ACHN (cell line): ENCODE measurements at places on chromosomes 1 and 21.

GRCh38 chr1:67766141-67766978, 66.9 kb downstream of the GNG12 start:
- DNase-seq: peak; percentile 58

GRCh38 chr21:30251781-30252180, 31.0 kb downstream of the KRTAP24-1 start:
- no peak for DNase-seq

- no peak for DNase-seq
Observed at GRCh38 chr1:29275435-29275834, 39.1 kb downstream of the PTPRU start.

GRCh38 chr1:237684236-237684635, 206.5 kb downstream of the ZP4 start:
- no peak for DNase-seq

GRCh38 chr1:68232289-68233148, at the start of gene WLS:
WLS (minus strand) TSS chr1:68232523; CDS start chr1:68232299, 224 bp downstream.
- DNase-seq: peak; percentile 78

DNA sequence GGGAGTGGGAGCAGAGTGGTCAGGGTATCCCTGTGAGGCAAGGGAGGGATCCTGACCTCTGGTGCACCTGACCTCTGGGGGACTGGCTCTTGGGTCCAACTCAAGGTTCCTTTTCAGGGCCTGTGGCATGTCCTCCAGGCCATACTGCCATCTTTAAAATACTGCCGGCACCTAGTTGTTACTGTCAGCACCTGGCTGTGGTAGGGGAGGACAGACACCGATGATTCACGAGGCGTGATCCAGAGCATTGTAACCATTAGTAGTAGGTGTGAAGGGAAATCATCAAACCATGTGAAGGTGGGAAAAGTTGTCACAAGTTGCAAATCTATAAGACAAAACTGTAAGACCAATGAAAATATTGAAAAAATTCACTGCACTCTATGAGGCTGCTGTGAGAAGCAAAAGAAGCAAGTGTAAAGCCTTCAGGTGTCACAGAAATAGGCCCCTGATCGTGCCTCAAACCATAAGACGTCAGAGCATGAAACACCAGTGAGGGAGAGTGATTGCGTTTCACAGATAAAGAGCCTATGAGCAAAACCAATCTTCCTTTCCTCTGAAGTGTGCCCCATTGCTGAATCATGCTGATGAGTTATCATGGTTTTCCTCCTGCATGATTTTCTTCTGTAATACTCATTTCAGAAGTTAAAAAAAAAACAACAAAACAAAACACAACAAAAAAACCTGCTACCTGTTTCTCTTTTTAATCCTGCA, 55.3 kb downstream of the CDC7 start:
- no peak for DNase-seq

- DNase-seq: no peak
Observed at GRCh38 chr1:9233241-9233941, 1.2 kb upstream of the H6PD start.

DNA sequence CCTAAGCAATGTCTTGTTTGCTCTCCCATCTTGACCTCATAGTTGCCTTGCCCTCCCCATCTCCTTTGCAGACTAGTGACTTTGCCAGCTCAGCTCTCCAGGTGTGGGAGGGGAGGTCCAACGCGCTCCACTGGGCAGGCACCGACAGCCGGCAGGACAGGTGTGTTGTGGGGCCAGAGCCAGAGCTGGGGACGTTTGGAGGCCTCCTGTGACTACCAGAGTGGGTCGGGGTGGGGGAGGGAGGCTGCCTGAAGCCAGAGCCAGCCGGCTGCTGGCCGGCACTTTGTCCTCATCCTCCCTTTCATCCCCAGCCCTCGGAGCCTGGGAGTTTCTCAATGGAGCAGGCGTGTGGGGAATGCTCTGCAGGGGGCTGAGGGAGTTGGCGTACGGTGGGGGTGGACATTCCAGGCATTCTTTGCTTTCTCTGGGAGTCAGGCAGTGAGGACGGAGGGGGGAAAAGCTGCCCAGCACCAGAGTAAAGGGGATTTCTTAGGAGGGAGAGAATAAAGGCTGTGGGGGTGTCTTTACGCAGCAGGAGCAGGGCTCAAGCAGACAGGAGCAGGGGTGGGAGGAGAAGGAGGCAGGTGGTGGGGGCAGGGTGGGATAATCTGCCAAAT, 20.2 kb downstream of the NUAK2 start:
- DNase-seq: peak; percentile 99

DNA sequence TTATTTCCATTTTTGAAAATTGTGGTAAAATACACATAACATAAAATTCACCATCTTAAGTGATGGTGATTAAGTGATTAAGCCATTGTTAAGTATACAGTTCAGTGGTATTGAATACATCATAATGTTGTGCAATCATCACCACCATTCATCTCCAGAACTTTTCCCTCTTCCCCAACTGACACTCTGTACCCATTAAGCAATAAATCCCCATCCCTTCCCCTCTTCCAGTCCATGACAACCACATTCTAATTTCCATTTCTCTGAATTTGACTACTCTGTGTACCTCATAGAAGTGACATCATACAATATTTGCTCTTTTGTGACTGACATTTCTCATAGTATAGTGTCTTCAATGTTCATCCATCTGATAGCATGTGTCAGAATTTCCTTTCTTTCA, 124.8 kb downstream of the DISC1 start:
- no peak for DNase-seq

GRCh38 chr1:24020025-24020424, 39.9 kb upstream of the SRSF10 start:
- DNase-seq: no peak

- DNase-seq: no peak
Observed at GRCh38 chr1:216832192-216832591, 109.0 kb upstream of the ESRRG start.

DNA sequence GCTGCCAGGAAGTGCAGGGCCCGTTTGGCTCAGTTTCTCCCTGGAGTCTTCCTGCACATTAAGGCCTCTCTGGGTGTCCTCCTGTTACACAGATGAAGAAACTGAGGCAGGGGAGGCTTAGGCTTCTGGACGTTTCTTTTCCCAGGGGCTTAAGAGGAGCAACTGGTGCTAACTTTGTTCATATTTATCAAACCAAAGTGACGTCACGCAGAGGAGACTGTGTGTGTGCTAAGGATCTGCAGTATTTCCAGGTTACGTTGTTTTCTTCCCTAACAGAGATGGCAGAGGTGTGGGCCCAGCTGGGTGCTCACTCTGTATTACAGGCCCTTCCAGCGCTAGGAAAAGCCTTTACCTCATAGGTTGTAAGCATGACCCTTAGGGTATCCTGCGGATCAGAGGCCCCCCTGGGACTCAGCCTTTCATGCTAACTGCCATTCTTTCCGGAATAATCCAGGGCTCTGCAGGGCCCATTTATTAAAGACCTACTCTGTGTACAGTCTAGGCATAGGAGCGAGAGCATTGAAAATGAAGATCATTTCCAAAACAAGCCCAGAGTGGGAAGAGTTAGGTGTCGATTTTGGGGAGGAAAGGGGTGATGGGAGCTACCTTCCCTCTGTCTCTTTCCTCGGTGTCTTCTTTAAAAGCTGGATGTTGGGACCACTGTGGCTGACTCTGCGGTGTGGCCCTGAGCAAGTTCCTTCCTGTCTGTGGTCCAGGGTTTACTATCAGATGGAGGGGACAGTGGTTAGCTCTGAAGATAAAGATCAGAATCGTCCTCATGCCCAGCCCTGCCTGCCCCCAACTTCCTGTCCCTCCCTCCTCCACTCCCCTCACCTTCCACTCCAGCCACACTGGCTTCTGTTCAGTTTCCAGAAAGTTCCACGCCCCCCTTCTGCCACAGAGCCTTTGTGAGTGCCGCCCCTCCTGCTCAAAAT, 4.6 kb downstream of the AGTRAP start:
- DNase-seq: no peak

- no peak for DNase-seq
Observed at GRCh38 chr1:94726981-94727685, 93.0 kb upstream of the SLC44A3 start.

DNA sequence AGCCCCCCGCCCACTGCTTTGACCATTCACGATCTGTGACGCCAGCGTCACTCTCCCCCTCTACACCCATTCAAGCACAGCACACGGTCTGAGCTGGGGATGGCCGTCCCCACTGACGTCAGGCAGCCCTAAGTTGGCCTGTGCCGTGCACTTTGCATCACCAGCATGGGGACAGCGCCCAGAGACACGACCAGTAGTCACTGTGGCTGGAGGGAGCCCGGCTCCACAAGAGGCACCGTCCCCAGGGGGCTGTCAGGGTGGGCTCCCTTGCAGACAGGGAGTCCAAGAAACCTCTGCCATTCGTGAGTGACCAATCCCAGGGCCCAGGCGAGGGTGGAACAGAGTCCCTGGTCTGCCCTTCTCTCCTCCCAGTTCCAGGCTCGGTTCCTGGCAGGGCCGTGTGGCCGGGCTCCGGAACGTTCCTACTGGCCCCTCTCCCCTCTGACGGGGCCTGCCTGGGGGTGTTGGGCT, 2.3 kb downstream of the KRTAP10-8 start:
- DNase-seq: no peak

- DNase-seq: peak; percentile 87
Observed at GRCh38 chr1:87805666-87806378, 477.1 kb downstream of the LMO4 start.

DNA sequence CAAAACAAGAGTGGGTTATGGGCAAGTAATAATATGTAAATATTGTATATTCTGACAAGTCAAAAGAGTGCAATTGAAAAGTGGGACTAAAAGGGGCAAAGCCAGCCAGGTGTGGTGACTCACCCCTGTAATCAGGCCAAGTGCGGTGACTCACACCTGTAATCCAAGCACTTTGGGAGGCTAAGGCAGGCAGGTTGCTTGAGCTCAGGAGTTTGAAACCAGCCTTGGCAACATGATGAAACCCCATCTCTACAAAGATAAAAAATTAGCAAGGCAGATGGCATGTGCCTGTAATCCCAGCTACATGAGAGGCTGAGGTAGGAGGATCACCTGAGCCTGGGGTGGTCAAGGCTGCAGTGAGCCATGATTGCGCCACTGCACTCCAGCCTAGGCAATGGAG, 304.0 kb downstream of the HHIPL2 start:
- DNase-seq: no peak

DNA sequence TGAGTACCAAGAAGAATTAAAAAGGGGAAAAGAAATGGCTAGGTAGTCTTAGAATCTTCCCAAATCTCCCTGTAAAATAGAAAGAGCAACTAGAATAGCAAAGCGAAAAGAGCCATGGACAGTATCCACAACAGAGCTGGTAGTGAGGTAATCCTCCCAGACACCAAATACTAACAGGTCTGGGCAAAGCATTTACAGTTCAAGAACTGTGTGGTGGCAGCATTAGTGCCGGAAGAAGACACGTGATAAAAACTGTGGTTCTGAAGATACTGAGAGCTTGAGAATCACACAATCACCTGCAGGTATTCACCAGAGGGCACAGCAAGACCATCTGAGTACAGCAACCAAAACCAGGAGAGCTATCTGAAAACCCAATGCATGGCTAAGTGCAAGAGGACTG, 31.8 kb upstream of the OLIG2 start:
- no peak for DNase-seq

DNA sequence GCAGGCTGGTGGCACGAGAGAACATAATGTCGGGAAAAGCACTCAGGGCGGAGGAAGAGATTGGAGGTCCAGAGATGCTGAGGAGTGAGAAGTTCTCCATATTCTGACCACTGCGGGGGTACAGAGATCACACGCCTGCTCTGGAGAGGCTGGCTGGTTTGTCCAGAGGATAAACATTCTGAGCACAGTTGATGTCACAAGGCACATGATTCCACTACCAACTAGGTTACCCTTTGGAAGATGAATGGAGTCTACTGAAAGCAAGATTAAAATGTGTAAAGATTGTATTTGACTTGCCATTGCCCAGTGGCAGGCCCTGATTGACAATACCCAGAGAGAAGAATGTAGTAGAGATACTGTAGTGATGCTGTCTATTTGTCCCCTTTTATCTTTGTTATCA, at the start of gene SPATA46:
TSS of gene SPATA46 (minus strand) at position 164 of the 400 bp plus-strand sequence. CDS start at position 100, 64 bp downstream.
- no peak for DNase-seq

DNA sequence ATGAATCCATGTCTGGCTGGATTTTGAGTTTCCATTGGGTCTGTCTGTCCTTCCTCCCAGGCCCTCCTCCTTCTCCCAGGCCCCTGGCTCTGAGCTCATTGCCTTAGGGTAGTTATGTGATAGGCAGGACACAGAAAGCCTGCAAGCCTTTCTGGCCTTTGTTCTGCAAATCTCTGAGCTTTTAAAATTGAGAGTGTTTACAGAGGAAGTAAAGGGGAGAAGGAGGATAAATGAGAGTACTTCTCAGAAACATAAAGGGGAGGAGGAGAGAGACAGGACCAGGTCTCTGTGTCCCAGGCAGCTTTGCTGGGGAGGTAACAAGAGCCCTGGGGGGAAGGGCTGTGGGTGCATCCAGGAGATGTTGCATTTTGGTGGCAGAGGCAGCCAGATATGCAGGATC, 126.7 kb downstream of the FOXD2 start:
- DNase-seq: no peak

DNA sequence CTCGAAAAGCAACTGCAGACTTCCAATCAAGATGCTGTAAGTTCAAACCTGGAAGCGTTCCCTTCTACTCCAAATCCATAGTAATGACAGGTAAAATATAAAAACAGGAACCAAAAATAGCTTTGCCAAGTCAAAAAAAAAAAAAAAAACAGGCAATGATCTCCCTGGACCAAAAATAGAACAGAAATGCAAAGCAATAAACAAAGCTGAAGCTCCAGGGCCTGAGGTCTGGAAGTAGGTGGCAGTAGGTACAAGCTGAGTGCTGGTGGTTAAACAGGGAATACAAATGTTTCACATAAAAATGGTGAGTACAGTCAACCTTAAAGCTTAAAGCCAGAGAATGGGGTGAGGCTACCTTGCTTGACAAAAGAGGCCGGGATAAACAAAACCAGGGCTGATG, 610.8 kb downstream of the SMYD3 start:
- no peak for DNase-seq

DNA sequence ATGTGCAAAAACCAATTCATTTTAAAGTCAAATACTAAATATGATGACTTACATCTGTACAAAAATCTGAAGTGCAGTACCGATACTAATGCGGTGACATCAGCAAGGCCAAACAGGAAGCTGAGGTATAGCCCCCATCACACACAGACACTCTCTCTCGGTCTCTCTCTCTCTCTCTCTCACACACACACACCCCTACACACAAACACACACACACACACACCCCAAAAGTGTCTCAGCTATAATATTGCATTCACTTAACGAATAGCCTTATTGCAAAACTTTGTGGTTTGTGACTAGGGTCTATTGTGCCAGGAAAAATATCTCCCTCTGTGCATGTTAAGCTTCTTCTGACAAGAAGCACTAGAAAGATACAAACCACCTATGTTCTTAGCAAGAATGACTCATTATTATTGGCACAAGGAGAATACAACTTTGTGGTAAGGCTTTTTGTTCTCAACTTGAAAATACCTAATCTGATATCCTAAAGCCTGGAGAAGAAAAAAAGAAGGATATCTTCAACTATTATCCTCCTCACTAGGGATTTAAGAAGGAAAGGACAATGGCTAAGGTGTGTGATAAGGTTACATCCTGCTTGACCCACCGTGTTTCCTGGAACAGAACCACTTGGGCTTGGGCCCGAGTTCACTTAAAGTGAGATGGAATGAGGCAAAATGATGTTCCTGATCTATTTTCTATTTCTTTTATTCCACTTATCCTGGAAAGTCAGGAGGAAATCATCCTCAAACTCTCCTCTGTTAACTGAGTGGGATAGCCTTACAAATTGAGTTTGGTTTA, 107.1 kb downstream of the NIBAN1 start:
- peak; percentile 46 for DNase-seq
